ENCODE measurements at places on chromosomes 5 and 9.

DNA sequence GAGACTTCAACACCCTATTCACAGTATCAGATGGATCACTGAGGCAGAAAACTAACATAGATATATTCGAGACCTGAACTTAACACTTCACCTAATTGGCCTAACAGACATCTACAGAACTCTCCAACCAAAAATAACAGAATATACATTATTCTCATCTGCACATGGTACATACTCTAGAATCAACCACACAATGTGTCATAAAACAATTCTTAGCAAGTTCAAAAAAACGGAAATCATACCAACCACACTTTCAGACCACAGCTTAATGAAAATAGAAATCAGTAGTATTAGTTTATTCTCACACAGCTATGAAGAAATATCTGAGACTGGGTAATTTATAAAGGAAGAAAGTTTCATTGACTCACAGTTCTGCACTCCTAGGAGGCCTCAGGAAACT lies 387.9 kb downstream of the DEPDC1B start:
- no peak for DNase-seq

DNA sequence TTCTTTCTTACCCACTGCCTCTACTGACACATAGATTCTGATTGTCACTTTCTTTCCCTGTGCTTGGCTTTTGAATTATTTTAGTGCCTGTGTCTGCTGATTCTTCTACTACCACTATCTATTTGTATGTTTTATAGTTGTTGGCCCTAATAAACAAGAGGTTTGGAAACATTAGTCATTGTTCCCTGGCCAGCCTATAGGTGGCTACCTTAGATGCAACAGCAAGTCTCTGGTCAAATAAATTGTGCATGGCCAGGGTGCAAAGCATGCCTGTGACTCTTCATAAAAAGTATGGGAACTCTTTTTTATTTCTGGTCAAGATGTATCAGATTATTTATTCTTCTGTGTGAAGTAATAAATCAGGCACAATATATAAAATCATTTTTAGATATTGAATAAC lies 124.4 kb downstream of the PLK2 start:
- no peak for DNase-seq

DNA sequence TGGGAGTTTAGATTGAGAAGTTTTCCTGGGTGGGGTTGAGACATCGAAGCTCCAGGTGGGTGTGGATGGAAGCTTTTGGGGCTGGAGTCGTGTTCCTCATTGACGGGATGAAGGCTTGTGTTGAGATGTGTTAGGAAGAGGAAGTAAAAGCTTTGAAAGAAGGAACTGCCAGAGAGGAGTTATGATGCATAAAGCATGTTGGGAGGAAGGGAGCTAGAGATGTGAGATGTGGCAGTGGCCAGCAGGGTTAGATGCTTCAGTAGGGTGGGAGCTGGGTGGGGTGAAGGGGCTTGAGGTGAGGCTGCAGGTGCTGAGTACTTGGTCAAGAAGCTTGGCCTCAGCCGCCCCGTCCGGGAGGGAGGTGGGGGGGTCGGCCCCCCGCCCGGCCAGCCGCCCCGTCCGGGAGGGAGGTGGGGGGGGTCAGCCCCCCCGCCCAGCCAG lies 56.7 kb downstream of the HSPA4 start:
- DNase-seq, result no peak

GRCh38 chr5:6194906-6195612 lies 183.3 kb downstream of the MED10 start:
- DNase-seq, result no peak

DNA sequence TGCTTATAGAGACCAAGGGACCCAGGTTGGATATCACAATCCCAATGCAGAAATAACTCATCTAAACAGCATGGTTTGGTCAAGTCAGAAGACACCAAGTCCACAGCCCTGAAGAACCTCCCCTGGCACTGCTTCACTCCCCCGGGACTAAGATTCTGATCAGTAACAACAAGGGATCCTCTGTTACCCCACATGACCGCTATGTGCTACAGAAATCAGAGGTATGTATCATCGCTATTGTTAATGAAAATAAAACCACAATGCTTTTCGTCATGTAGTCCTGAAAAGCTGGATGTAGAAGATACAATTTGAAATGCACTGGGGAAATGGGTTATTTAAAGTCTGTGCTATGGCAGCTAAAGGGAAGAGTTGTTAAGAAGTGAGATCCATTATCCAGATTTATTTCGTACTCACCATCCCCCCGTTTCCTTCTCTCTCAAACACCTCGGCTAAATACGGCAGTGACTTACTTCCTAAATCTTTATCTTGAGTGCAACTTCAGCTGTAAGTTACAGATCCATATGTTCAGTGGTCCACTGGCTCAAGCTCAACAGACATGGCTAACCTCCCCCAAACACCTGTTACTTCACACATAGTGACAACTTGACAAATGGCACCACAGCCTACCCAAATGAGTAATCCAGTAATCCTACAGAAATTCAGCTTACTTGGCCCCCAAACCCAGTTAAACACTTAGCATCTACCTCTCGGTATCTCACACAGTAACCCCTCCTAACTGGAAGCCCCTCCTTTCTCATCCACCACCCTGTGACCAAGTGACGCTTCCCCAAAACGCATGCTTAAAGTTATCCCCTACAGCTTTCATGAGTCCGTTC lies 129.2 kb downstream of the MYO10 start:
- DNase-seq, result peak; percentile 46

DNA sequence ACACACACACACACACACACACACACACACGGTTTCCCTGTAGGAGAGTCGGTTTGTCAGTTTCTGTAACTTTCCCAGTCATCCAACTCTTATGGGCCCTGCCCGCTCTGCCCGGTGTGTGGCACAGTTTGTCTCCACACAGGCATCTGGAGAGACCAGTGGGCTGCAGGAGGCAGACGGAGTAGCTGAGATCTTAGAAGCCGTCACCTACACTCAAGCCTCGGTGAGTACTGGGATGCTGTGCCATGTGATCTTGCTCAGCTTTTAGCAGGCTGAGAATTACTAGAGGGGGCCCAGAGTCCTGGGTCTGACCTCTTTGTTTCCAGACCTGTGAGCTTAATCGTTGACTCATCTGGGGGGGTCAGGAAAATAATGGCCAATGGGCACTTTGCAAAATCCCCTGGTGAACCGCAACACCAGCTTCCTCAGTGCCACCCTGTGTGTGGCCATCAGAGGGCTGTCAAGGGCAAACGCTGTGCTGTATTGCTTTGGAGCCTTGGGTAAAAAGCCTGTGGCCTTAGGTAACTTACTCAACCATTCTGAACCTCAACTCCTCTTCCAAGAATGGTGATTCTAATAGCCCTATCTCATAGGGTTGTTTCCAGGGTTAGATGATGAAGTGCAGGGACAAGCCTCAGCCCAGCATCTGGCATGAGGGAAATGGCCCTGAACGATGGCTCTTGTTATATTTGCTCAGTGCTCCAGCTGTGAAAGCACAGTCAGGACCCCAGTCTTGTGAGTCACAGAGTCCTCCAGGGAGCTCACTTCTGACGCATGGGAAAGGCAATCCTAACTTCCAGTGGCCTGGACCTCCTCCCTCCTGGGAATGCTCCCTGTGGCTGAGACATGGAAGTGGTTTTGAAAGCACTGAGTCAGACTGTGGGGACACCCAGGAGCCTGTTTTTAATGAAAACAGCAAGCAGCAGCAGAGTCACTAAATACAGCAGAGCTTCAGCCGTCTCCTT lies 45.6 kb downstream of the COL15A1 start:
- DNase-seq, result peak; percentile 100

DNA sequence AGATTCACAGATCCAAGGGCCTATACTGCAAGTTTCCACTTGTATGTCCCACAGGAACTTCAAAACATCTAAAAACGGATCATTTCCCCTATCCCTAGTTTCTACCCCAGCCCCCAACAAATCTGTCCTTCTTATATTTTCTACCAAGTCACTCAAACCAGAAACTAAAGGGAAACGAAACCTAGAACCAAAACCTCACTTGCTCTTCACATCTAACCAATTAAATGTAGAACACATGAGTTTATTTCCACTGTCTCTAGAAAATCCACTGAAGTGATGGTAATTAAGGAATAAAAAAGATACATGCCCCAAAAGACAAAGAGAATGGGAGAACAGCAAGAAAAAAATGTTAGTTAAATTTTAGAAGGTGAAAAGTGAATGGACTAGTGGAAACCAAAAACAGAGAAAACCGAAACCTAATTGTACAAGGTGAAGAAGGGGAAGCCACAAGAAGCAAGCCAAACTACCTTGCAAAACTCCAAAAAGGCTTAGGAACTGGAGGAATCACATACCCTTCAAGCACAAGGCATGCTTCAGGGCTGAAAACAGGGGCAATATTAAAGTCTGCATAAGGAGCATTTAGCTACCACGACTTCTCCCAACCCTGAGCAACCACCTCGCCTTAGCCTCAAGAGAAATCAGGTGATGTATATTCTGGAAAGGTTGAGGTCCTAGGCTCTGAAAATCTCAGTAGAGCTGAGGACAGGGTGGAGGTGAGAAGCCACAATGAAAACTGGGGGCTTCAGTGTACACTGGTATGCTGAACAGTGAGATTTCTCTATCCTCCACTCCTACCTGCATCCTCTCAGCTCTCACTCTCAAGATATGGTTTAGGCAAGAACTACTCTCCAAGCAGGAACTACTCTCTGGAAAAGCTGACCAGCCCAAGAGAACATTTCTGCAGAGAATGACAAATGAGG lies 11.1 kb downstream of the SMU1 start:
- DNase-seq, result no peak

- no peak for DNase-seq
These were observed 83.8 kb upstream of the STC2 start for GRCh38 chr5:173411791-173412555.

DNA sequence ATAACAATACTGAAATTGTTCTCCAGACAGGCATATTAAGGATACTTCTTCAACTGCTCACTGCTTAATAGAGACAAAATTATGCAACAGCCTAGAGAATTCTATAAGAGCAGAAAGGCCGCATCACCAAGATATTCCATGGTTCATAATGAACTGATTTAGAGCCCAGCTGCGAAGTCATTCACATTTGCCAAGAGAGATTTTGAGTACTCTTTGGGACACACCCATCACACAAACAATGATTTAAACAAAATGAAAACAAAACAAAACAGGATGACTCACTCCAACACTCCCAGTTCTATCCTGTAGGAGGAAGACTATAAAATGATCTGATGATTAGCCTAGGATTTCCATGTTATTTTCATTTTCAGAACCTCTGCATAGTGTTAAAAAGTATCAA lies 145.7 kb upstream of the GNA14 start:
- peak; percentile 23 for DNase-seq

- peak; percentile 76 for DNase-seq
These were observed 3.4 kb downstream of the IL4 start for GRCh38 chr5:132677191-132677590.

DNA sequence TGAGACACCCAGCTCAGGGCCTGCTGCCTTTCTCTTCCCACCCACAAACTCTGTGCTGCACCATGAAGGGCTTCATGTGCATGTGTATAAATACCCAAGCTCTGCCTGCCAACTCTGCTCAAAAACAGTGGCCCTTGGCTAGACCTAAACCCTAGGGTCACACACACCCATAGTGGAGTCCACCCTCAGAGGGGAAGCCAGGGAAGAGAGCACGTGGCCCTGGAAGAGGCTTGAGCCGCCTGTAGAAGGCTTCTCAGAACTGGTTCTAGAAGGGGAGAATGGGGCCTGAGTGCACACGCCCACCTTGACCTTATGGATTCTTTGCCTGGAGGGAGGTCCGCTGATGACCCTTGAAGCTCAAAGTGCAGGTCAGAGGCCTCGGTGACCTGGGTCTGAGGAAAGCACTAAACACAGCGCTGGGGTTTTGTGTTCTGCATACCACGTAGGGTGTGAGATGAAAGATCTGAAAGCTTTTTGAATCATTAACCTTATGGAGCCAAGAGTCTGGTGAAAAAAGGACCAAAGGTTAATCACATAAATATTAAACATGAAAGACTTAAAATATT lies 60.6 kb downstream of the CYFIP2 start:
- no peak for DNase-seq

- no peak for DNase-seq
These were observed 9.0 kb downstream of the RFX3 start for GRCh38 chr9:3516667-3517330.

GRCh38 chr9:5459289-5459829 lies 9.0 kb downstream of the CD274 start:
- peak; percentile 48 for DNase-seq

DNA sequence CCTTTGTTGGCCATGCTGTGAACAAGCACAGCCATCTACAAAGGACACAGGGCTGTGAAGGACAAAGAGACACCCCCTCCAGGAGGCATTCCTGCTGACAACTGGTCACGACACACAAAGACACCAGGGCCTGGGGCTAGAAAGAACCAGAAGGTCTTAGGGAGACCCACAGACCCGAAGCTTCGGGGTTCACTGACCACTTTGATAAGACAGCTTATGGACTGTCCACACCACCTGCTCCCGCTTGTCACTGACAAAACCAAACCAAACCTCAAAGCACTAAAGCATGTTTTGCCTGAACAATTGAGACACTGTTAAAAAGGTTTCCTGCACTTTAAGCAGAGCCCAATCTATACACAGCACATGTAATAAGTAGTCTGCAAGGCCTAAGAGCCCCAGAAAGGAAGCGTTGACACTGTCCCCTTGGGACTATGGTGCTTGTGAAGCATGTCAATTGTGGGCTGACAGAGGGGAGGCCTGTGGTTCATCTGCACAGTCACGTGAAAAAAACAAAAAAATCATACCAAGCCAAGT lies 185.0 kb downstream of the GAPVD1 start:
- DNase-seq, result no peak

DNA sequence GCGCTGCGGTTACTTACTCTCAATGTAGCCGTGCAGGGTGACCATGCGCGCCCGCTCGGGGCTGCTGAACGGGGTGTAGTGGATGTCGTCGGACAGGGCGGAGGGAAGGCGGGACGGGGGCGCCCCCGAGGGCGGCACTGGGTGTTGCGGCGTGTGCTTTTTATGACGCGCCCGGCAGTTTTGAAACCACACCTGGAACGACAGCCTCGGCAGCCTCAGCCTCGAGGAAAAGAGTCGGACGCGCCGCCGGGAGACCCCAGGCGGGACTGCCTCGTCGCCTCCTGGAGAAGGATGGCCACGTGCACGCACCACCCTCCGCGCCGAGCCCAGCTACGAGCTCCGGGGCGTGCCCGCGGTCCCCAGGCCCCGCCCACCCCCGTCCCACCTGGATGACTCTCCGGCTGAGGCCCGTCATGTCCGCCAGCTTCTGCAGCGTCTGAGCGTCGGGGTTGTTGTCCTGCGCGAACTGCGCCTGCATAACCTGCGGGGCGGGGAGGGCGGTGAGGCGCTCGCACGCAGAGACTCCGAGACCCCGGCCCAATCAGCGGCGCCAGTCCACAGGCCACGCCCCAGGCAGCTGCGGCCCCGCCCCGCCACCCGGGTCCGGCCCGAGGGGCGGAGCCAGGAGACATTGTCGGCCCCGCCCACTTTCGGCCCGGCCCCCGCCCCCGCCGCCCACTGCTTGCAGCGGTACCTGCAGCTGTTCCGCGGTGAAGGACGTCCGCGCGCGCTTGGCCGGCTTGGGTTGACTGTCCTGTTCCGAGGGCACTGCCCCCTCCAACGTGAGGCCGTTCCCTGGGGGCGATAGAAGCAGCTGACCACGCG lies 15.0 kb downstream of the LHX6 start:
- DNase-seq, result no peak

GRCh38 chr9:134620751-134621557 lies 20.6 kb upstream of the COL5A1 start:
- DNase-seq, result no peak

GRCh38 chr5:35884773-35885172 lies 28.1 kb downstream of the IL7R start:
- DNase-seq, result no peak

- DNase-seq, result peak; percentile 87
These were observed 38.4 kb downstream of the EBF1 start for GRCh38 chr5:159061179-159061796.

GRCh38 chr9:126219648-126220063 lies 107.0 kb upstream of the MVB12B start:
- DNase-seq, result no peak
